ENCODE measurements at places on chromosomes 4 and X.

DNA sequence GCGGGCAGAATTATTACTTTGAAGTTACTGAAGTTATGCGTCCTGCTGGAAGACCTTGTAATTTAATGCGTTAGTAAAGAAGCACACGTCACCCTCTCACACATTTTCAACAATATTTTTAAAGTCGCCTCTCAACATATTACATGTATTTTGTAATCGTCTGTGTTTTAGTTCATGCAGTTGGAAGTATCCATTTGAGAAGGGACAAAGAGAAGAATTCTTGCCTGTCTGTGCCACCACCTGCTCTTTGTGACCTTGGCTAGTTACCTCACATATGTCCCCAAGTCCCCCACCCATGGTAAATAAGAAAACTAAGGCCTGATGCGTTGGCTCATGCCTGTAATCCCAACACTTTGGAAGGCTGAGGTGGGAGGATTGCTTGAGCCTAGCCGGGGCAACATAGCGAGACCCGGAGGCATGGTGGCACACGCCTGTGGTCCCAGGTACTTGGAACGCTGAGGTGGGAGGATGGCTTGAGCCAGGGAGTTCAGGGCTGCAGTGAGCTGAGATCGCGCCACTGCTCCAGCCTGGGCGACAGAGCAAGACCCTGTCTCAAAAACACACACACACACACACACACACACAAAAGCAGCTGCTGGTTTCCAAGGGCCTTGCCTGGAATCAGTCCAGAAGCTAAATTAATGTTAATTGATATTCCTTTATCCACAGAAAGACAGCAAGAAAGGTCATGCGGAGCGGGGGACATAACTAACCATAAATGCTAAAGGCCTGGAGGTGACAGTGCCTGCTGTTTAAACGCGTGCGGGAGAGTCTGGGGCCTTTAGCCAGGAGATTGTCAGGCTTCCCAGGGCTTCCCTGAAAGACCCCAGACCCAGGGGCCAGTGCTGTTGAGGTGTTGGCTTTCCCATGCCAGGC lies 811 bp downstream of the TMEM187 start:
- no peak for DNase-seq

- peak; percentile 40 for DNase-seq
These were observed 65.9 kb downstream of the EFNB1 start for GRCh38 chrX:68894513-68895340.

- DNase-seq: no peak
These were observed 23.1 kb upstream of the PROM1 start for GRCh38 chr4:16106956-16107355.

DNA sequence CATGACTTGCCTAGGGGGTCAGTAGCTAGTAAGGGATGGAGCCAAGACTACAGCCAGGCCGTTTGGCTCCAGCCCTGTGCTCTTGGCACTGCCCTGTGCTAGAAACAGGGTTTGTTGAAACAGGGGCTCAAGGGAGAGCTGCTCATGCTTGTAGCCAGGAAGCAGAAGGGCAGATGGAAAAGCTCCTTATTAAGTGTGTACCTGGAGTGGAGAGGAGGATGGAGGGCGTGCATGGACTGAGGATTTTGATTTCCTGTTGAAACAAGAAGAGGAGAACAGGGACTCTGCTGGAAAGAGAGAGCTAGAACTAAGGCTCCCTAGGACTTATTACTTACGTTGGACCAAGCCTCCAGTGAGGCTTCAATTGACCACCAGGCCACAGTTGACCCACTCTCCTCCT lies 363.0 kb downstream of the MID1IP1 start:
- DNase-seq: no peak

DNA sequence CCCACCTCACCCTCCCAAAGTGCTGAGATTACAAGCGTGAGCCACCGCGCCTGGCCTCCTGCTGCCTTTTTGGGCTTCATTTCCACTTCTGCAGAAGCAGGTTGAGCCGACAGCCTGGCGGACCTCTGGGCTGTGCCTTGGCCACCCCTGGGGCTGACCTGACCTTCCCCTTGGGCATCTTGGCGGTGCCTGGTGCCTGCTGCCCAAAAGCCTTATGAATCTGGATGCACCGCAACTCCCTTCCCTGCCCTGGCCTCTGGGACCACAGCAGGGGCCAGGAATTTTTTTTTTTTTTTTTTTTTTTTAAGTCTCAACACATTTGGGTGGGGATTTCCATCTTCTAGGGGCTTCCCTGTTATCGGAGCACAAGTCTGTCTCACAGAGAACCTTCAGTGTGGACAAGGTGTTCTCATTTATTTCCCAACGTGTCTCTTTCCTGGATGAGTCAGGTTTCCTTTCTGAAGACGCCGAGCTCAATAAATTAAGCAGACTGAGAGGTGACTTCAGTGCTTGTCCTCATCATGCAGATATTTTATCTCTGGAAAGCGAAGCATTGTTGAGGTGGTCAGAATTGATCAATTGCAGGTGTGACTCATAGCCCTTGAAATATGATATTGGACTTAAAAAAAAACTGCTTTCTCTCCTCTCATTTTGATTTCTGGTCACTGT lies 79.7 kb downstream of the SHROOM2 start:
- no peak for DNase-seq

DNA sequence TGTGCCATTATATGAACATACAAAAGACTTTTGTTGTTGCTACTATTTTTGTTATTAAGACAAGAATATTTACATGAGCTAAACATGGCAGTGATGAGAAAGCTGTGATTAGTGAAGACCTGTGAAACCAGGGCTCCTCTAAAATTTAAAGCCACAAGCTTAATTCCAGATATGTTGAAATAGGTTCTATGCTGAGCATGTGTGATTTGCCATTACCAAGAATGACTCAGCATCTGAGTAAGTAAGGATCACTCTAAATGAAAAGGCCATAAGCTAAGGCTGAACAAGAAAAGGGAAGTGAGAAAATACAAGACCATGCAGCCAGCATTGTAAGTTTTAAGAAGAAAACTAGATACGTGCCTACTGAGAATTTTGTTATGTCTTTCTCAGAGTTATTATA lies 75.9 kb upstream of the CAMK2D start:
- DNase-seq: peak; percentile 89

GRCh38 chrX:2848871-2849301 lies 20.2 kb downstream of the GYG2 start:
- peak; percentile 79 for DNase-seq

GRCh38 chr4:37650481-37650880 lies 35.7 kb downstream of the RELL1 start:
- DNase-seq: no peak

GRCh38 chr4:76989391-76990061 lies 40.0 kb downstream of the SEPTIN11 start:
- DNase-seq: no peak

DNA sequence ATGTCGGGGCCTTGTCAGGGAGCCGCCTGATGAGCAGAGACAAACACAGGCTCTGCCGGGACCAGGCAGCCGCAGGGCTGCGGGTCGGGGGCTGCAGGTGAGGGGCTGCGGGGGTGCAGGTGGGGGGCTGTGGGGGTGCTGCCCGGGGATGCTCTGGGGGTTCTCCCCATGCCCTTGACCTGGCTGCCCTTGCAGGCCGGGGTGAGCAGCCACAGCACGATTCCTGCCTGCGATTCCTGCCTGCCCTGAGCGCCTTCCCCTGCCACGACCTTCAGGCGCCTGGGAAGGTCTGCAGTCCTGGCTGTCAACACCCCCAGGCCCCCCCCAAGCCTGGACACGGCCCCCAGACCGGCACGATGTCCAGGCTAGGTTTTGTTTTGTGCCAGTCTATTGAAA lies 106.3 kb downstream of the FAM53A start:
- no peak for DNase-seq

DNA sequence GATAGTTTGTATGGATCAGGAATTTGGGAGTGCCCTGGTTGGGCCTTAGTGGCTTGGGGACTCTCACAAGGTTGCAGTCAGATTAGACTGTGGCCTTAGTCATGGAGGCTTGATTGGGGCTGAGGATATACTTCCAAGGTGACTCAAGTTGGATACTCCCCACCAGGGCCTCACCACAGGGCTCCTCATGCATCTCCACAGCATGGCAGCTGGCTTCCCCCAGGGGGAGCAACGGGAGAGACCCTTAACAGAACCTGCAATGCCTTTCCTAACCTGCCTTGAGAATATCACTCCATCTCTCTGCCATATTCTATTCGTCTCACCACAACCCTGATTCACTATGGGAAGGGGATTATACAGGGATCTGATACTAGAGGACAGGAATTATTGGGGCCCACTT lies 161.9 kb downstream of the RELL1 start:
- DNase-seq: no peak

GRCh38 chrX:136193771-136194170 lies 46.4 kb downstream of the FHL1 start:
- no peak for DNase-seq

DNA sequence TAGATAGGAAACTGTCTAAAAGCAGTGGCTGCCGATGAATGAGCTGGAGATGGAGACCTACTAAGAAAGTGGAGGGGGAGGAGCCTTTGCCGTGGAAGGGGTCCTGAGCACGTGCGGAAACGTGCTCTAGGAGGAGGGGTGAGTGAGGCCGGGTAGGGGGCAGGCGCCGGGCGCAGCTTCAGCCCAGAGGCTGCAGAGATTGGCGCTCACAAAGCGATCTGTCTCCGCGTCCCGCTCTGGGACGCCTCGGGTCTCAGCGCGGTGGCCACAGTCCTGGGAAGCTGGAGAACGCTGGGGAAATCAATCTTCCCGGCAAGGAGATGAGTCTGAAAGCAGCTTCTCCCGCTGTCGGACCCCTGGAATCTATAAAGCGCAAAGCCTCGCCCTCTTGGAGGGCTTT lies 444 bp upstream of the ARHGAP6 start:
- peak; percentile 13 for DNase-seq

- DNase-seq: no peak
These were observed 144.7 kb upstream of the HHIP start for GRCh38 chr4:144501231-144501780.

DNA sequence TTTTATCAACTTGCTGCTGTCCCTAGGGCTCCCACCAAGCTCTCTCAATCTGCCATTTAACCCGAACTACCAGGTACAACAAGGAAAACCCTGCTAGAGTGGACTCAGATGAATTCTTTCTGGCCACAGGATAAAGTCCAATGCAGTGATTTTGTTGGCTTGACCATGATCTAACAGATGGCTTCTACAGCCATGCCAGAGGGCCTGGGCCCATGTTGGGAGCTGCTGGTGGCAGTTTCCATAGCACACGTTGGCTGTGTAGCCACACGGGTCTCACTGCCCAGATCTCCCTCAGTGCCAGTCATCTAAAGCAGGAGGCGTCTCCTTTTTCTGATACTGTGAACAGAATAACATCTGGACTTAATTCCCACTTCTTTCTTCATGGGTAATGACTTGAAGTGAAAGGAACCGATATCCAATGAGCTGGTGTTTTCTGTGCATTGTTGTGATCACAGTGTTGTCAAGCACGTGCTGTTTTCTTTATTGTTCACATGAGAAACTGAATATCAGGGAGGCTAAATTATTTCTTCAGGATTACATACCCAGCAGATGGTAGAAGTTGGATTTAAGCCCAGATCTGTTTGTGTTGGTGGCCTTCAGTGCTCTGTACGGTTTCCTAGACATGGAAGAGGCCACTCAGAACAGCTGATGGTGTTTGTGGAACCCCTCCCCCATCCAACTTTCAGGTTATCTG lies 85.2 kb upstream of the CLCN4 start:
- no peak for DNase-seq

DNA sequence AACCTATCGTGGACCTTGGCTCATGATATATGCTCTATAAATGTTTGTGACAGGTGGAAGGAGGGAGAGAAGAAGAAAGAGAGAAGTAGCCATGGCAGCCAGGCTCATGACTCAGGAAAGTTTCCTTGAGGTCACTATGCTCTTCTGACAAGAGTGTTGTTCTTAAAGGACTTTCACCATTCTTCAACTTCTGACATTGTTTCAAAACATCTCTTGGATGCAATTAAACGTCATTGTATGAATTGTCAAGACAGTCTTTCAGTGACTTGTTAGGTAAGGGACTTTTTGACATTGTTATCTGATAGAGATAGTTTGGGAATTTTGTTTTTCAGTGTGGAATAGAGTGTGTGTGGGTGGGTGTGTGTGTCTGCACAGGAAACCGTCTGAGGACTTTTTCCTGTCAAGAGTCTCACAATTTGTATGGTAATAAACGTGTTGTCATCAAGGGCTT lies 617.0 kb downstream of the MID1IP1 start:
- no peak for DNase-seq

Data from fibroblast of skin of scalp (primary cell).